ENCODE measurements at places on chromosomes 12 and 14. TPM values are rescaled to one million over a fixed set of nuclear protein-coding genes. Genes with fewer than 3 reads are reported as not detected.
A peak's percentile ranks its signal among the peaks of the same experiment; 100 is the strongest.

- H3K36me3 ChIP-seq = no peaks in the 10 kb centered on the region
- H3K27ac ChIP-seq = no peak overlapping the region
- DNase-seq = no peak
- H3K4me3 ChIP-seq = no peak overlapping the region
- H3K27me3 ChIP-seq = no peaks in the 10 kb centered on the region
- no peaks in the 10 kb centered on the region for H3K4me1 ChIP-seq
Measured at GRCh38 chr14:52412426-52412825, 98.3 kb downstream of the PTGER2 start.

DNA sequence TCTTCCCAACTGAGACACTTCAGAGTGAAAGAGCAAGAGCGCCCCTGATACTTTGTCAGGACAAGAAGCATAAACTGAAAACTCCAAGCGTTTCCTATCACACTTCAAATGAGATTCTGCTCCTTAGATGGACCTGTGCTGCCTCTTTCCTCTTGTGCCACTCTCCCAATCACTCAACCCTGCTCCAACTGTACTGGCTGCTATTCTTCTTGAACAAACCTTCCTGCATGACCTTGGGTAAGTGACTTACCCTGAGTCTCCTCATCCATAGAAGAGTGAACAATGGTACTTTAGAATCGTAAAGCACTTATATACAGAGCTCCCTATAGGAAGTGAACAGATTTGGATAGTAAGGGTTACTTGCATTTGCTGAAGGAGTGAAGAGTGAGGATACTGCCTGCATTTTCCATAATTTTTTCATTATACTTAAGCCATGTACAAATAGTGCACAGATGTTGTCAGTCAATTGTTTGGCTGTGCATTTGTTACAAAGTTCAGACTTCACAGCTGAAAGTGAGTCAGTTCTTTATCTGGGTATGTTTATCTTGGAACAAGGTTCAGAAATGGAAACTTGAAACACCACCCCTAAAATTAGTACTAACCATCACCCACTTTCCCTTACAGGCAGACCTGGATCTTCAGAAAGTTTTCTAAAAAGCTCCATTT, 10.8 kb downstream of the MTERF2 start:
- H3K27me3 ChIP-seq = no peaks in the 10 kb centered on the region
- no peak overlapping the region for H3K4me3 ChIP-seq
- H3K4me1 ChIP-seq = peaks cover 28% of the 10 kb centered on the region
- peaks cover 13% of the 10 kb centered on the region for H3K36me3 ChIP-seq
- no peak for DNase-seq

GRCh38 chr12:98559666-98560065, 33.8 kb upstream of the SLC25A3 start:
- no peaks in the 10 kb centered on the region for H3K4me1 ChIP-seq
- no peak overlapping the region for H3K27ac ChIP-seq

- H3K27ac ChIP-seq = no peak overlapping the region
- H3K36me3 ChIP-seq = no peaks in the 10 kb centered on the region
- H3K4me3 ChIP-seq = no peak overlapping the region
- no peaks in the 10 kb centered on the region for H3K27me3 ChIP-seq
Measured at GRCh38 chr12:16949371-16949770, 343.4 kb upstream of the LMO3 start.

- peaks cover 71% of the 10 kb centered on the region for H3K4me1 ChIP-seq
- H3K27me3 ChIP-seq = no peaks in the 10 kb centered on the region
- H3K27ac ChIP-seq = peak overlapping the region; percentile 68
- no peak overlapping the region for H3K4me3 ChIP-seq
- no peaks in the 10 kb centered on the region for H3K36me3 ChIP-seq
Measured at GRCh38 chr12:122880155-122880667, 15.7 kb downstream of the VPS37B start.

DNA sequence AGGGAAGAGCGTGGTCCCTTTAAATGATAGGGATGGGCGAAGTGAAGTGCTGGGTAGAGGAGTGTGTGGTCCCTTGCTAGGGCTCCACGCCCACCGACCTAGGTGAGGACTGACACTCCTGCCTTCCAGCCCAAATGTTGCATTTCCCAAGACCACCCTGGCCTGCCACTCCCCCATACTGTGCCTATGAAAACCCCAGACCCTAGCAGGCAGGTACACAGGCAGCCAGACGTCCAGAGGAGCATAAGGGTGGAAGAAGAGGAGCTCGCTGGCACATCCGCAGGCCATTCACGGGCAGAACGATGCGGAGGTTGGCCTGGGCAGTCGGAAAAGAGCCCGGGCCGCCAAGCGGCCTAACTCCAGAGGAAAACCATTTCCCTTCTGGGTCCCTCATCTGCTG, 817 bp upstream of the IPO8 start:
- peaks cover 33% of the 10 kb centered on the region for H3K4me1 ChIP-seq
- H3K27me3 ChIP-seq = no peaks in the 10 kb centered on the region
- peak overlapping the region; percentile 84 for H3K27ac ChIP-seq
- DNase-seq = no peak
- H3K4me3 ChIP-seq = peak overlapping the region; percentile 88

DNA sequence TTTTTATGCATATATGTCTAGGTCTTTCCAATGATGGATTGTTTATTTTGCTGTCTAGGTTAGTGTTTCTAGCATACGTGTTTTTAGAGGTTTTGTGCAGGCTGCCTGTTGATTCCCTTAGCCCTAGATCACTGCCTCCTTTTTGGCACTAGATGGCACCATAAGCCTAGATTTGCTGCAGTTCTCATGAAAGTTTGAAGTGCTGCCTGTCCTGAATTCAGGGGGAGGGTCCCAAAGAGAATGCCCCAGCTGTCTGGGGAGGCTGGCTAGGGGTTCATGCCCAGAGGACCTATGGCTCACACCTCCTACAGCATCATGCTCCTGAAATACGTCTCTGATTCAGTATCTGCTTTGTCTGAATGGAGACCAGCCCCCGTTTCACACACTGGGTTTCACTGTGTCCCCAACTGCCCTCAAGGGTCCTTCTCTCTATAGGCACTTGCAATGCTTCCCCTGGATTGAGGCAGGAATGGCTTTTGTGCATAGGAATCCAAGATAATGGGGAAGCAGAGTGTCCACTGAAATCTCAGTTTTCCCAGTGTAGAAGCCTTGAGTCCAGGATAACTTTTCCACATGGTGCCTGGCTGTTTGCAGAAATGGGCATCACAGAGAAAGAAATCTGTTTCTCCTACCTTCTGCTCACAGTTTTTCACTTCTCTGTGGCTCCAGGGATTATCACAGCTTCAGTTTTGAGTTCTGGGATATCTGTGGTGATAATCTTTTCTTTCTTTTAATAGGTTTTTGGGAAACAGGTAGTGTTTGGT, 14.2 kb upstream of the TXNRD1 start:
- no peak overlapping the region for H3K4me3 ChIP-seq
- no peak overlapping the region for H3K27ac ChIP-seq
- no peak for DNase-seq
- H3K4me1 ChIP-seq = no peaks in the 10 kb centered on the region
- H3K36me3 ChIP-seq = no peaks in the 10 kb centered on the region

GRCh38 chr14:104266631-104267575, 128.5 kb downstream of the KIF26A start:
- no peaks in the 10 kb centered on the region for H3K4me1 ChIP-seq
- H3K27me3 ChIP-seq = peaks cover 5% of the 10 kb centered on the region
- no peaks in the 10 kb centered on the region for H3K36me3 ChIP-seq
- no peak overlapping the region for H3K4me3 ChIP-seq
- no peak overlapping the region for H3K27ac ChIP-seq
- DNase-seq = no peak

SLCO1C1 gene
- total RNA-seq = not detected

- H3K27ac ChIP-seq = no peak overlapping the region
Measured at GRCh38 chr12:95202691-95203486, 14.4 kb downstream of the FGD6 start.

- DNase-seq = no peak
- H3K4me1 ChIP-seq = peaks cover 8% of the 10 kb centered on the region
- no peak overlapping the region for H3K27ac ChIP-seq
- H3K4me3 ChIP-seq = no peak overlapping the region
Measured at GRCh38 chr12:65828711-65829339, 4.5 kb downstream of the HMGA2 start.

GRCh38 chr12:75488553-75488952, 8.0 kb downstream of the GLIPR1 start:
- H3K4me3 ChIP-seq = no peak overlapping the region
- peaks cover 3% of the 10 kb centered on the region for H3K4me1 ChIP-seq
- no peak for DNase-seq

GRCh38 chr14:89630101-89630829, 213.2 kb upstream of the FOXN3 start:
- no peak overlapping the region for H3K27ac ChIP-seq
- H3K36me3 ChIP-seq = no peaks in the 10 kb centered on the region
- no peak overlapping the region for H3K4me3 ChIP-seq
- H3K4me1 ChIP-seq = peaks cover 4% of the 10 kb centered on the region
